HuH-7 (cell line): ENCODE measurements at places on chromosomes 12 and 14.

DNA sequence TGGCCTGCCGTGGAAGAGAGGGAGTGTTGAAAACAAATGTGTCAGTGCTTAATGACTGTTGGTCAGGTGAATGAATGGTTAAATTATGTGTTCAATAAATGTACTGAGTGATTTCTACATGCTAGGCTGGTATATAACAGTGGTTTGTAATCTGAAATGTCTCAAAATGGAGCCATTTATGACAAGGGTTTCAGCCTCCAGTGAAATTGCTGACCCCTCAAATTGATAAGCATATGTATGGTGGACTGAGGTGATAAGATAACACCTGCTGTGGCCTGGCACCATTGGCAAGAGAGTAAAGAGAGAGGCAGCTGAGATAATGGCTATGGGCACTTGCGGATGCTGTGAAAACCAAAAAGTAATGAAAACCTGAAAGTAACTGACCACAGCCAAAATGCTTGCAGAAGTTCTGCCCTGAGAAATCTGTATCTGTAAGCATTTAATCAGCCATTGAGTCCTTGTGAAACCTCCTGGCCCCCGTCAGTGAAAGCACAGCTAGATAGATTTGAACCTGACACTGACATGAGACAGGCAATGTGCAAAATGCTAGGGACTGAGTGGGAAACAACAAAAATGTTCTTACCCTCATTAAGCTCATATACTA is 1.4 kb upstream of the BCAT1 start:
- DNase-seq: no peak

GRCh38 chr12:71174825-71175224 is 17.0 kb upstream of the TSPAN8 start:
- DNase-seq: no peak

DNA sequence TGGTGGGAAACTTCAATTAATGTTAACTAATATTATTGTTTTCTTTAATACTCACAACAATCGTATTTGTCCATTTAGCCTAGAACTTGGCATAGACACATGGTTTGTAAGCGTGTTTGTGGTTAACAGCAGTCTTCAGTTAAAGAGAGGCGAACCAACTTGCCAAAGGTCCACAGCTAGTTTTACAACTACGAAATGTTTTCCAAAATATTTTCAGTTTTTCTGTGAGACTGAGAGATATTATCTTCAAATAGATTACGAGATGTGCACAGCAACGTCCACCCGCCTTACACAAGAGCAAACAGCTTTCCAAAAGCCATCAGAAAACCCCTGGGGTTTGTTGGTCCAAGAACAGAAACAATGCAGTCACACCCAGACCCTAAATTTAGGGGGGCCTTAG is 58.6 kb upstream of the RASSF3 start:
- DNase-seq: no peak

GRCh38 chr12:103318566-103318965 is 177.2 kb downstream of the C12orf42 start:
- no peak for DNase-seq

DNA sequence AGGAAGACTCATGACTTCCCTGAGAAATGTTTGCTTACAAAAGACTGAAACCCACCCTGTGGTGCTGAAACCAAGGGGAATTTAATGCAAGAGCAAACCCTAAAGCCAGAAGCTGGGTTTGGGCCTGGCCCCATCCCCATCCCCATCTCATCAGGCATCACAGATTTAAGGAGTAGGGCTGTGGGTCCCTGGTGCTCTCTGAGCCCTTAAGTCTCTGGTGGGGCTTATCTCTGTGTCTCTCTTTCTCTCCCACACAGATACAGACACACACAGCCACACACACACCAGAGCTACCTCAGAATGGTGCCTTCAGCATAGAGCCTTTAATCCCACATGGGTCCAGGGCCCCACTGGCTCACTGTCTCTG is 237.1 kb downstream of the SLC41A2 start:
- DNase-seq: no peak

GRCh38 chr14:96091149-96091693 is 52.1 kb downstream of the C14orf132 start:
- DNase-seq: no peak
